ENCODE measurements at places on chromosomes 6 and 20.
A peak's percentile ranks its signal among the peaks of the same experiment; 100 is the strongest.

DNA sequence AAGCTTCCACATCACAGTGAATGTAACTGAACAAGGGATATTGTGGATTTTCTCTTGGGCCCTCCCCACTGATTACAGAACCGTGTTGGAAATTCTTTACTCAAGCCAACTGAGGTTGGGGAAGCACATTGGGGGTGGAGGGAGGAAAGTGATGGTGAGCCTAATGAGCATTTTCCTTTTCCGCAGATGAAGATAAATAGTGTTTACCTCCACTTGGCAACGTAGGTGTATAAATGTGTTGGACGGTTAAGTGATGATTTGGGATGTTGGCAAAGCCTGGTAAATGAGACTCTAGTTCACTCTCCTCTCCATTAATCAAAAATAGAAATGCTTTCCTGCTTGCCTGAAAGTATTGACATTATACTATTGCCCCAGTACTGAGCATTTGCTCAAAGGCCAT is 27.1 kb upstream of the NRN1 start:
- no peak for DNase-seq

GRCh38 chr6:168525114-168525513 is 84.1 kb downstream of the SMOC2 start:
- no peak for DNase-seq

GRCh38 chr6:81938014-81938856 is 185.8 kb upstream of the TENT5A start:
- no peak for DNase-seq

GRCh38 chr6:151616091-151616513 is 122.3 kb downstream of the CCDC170 start:
- DNase-seq, result no peak

GRCh38 chr6:144349690-144350527 is 64.8 kb downstream of the UTRN start:
- DNase-seq, result no peak

- DNase-seq, result no peak
Measured at GRCh38 chr6:153024709-153025017, 22.2 kb upstream of the MTRF1L start.

- no peak for DNase-seq
Measured at GRCh38 chr6:165674155-165675029, 11.4 kb upstream of the PDE10A start.

- no peak for DNase-seq
Measured at GRCh38 chr20:46828471-46828870, 66.2 kb upstream of the EYA2 start.

- DNase-seq, result no peak
Measured at GRCh38 chr6:44333273-44333919, 9.1 kb upstream of the SPATS1 start.

DNA sequence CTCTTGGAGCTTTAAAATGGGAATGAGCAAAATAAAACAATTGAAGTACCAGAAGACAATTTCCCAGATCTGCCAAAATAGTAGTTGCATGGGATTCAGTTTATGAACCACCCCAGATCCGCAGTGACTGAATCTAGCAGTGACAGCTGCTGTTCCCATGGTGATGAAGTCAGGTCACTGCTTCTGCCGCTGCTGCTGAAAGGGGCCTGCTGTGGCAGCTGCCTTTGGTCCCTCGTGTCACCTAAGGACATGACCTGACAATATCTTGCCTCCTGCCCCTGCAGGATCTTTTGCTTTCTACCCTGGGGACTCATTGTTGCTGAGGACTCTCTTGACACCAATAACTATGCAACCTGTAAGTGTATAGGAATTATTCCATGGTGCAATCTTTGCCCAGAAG is 34.3 kb upstream of the OGFRL1 start:
- no peak for DNase-seq

DNA sequence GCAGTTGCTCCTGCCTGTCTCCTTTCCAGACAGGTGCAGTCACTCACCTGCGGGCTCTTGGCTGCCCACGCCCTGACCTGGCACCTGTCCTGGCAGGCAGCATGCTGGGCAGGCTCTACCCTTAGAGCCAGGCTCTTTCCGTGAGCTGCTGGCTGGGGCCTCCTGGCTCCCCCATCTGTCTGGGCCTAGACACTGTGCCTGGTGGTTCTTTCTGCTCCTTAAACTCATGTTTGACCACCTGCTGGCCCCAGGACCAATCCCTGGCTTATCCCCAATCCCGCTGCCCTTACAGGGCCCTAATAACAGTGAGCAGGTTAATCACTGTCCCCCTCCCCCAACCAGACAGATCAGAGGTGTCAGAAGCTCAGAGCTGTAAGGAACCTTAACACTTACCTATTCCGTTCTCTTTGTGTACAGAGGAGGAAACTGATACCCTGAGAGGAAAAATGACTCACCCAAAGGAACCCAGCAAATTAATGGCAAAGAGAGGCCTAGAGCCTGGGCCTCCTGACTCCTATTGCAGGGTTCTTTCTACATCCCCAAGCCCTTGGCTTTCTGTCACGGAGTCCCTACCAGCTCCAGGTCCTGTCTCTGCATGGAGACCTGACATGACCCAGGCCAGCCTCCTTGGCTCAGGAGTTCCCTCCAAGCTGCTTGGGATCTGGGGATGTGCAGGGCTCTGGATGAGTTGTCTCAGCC is 54.7 kb downstream of the RAB44 start:
- DNase-seq, result no peak

- DNase-seq, result no peak
Measured at GRCh38 chr20:62653373-62653772, 11.1 kb downstream of the SLCO4A1 start.

- DNase-seq, result no peak
Measured at GRCh38 chr6:53925891-53926290, 131.1 kb downstream of the LRRC1 start.

GRCh38 chr6:80094017-80094416 is 12.5 kb upstream of the BCKDHB start:
- no peak for DNase-seq

DNA sequence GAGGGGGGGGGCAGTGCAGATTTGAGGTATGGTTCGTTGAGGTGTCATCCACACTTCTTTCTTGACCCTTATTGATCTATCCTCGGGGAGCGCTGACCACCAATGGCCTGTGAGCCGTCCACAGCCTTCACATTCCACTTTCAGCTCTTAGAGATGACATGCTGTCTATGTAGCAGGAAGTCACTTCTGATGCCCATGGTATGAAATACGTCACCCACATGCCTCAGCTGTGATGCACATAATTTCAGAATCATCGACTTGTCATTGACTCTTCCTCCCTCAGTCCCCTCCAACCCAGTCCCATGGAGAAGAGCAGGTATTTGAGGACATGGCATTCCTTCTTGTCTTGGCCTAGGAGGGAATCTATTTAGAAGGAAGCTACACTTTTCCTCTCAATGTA is 4.7 kb upstream of the ADGRF5 start:
- DNase-seq, result no peak

GRCh38 chr6:135088818-135089809 is 34.5 kb upstream of the HBS1L start:
- no peak for DNase-seq

GRCh38 chr6:109897025-109897424 is 81.1 kb upstream of the GPR6 start:
- DNase-seq, result no peak

DNA sequence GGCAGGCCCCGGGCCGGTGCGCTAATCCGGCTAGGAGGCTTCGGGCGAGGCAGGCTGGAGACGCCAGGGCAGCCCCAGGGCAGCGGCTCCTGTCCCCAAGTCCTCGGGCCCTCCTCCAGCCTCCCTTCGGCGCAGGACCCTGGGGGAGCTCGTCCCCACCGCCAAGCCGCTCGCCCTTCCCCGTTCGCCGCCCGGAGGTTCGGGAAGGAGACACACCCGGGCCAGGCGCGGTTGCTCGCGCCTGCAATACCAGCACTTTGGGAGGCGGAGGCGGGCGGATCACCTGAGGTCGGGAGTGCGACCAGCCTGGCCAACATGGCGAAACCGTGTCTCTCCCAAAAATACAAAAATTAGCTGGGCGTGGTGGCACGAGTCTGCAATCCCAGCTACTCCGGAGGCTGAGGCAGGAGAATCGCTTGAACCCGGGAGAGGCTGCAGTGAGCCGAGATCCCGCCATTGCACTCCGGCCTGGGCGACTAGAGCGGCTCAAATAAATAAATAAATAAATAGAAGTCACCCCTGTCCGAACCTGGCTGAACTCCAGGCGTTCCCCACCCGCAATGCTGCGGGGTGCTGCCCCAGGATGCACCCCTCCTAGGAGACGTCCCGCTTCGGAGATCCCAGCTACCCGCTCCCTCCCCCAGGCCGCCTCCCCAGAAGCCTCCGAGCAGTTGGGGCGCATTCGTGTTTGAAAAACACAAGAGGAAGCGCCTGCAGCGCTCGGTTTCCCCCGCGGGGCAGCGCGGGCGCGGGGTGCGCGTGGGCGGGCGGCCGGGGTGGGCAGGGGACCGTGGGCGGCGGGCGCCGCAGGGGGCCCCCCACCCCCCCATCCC is 27.5 kb downstream of the SERPINB9 start:
- peak; percentile 53 for DNase-seq

DNA sequence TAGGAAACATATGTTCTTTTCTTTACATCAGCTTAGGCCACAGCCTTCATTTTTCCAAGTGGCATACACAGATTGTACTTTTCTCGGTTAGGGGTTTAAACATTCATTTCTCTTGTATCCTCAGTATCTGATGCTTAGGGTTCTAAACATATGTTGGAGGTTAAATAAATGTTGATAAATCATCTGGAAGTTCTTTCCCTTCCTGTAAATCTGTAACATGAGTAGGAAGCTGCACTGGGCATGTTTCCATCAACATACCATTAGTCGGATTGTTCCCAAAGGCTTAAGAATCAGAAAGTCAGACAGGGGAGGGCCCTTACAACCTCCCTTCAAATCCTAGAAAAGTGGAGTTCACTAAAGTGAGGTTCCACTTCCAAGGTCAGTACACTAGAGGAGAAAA is 54.8 kb upstream of the BCLAF1 start:
- no peak for DNase-seq

DNA sequence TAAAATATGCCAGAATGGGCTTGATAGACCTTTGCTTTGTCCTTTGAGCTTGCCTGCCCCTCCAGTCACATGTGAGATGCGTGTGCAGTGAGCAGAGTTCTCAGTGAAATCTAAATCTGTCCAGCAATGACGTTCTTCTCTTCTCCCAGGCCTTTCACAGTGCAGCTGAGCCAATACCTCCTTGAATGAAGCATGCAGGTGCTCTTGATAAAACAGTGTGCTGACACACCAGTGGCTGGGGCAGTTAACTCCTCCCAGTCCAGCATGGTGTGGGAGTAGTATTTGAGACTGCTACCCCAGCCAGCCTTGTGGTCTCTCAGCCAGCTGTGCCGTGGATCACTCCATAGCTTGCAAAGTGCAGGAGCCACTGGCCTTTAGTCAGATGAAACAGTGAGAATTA is 240.5 kb downstream of the FARS2 start:
- no peak for DNase-seq

DNA sequence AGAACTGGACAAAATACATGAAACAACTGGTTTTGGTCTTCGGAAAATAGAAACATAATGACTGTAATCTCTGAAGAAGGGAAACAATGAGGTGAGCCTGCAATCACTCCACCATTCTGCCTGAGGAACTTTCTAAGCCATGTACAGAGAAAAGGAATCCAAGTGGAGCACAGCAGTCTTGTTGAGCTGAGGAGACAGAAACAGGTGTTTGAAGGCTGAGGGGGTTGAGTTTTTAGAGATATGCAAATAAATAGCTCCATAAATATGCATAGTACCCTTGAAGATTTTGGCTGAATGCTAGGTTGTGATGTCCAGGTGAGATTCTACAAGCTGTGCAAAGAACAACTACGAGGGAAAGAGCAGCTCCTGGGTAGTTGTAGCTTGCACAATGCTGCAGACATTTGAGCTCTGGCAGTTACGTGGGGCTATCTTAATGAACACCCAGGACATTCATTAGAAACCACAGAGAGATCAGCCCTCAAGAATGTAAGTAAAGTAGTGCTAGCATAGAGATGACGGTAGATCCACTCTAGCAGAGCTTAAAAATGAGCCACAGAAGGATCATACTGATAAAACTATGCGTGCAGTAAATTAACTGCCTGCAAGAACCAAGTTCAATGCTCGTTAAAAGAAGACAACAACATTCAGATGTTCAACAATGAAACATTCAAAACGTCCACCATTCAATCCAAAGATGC is 24.3 kb downstream of the TUBB2B start:
- DNase-seq, result no peak

GRCh38 chr6:56151609-56152224 is 95.7 kb downstream of the COL21A1 start:
- no peak for DNase-seq

GRCh38 chr20:32496811-32497533 is 88.2 kb downstream of the NOL4L start:
- DNase-seq, result peak; percentile 15

DNA sequence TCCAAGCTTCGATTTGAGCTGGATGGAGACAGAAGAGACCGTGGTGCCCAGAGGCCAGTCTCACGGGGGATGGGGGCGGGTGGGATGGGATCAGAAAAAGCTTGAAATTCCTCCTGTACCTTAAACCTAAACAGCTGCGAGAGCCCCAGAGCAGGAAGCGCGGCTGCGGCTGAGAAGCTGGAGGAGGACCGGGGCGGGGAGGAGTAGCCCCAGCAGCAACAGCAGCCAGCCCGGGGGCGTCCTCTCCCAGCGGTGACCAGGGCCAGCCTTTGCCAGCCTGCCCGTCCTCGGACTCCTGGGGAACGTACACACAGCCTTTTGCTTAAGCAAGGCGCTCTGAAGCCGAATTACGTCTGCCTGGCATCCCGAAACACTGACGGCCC is 17.4 kb upstream of the PRDM13 start:
- no peak for DNase-seq

DNA sequence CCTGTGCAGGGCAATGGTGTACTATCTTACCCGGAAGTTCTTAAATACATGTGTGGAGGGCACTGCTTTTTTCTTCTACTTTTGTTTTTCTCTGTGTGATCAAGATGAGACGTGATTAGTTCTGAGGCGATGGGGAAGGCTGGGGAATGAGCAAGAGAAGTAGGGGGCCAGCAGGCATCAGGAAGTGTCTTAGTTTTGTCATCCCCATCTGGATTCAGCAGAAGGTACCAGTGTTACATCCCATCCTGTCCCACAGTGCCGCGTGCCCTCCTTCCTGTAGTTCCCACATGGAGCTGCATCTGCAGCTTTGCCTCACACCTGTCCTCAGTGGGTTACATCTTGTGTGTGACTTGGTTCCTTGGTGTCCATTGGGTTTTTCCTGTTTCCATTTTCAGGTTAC is 86.9 kb downstream of the FNDC1 start:
- no peak for DNase-seq

DNA sequence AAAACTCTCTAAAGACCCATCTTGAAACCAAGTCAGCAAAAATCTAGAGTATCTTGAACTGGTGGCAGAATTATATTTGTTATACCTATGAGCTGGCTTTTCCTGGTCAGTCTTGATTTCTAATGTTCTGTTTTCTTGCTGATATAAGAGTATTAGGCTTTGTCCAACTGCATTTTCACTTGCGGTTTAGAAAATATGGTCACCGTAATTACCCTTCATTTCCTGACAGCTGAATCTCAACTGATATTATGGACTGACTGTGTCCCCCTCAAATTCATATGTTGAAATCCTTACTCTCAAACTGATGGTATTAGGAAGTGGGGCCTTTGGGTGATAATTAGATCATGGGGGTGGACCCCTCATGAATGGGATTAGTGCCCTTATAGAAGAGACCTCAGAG is 72.1 kb downstream of the TXLNB start:
- no peak for DNase-seq

- no peak for DNase-seq
Measured at GRCh38 chr6:16491666-16492313, 253.4 kb downstream of the GMPR start.

- DNase-seq, result no peak
Measured at GRCh38 chr6:13432526-13433184, 54.7 kb downstream of the GFOD1 start.

Measured in psoas muscle (tissue), 8 donors.